Stimulated activated CD8-positive, alpha-beta memory T cell treated with anti-CD3 and anti-CD28 coated beads, Interleukin-15, amount 100 ng/mL, for 1 hour (primary cell): ENCODE measurements at places on chromosomes 6 and 20.

DNA sequence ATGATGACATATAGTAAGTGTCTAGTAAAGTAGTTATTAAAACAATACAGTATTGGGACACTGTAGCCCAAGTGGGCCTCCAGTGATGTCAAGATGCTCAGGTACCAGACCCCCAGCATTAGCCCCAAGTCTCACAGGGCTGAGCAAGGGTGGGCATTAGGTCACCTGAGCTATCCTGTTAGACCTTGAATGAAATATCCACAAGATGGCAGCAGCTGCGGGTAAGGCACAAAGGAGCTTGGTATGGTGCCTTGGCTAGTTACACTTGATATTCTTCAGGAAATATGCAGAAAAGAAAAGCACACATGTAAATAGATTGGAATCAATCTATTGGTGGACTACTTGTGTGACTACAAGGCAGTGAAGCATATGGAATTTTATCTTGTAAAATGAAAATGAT, 701.8 kb upstream of the ADGRB3 start:
- DNase-seq, result no peak

- DNase-seq, result no peak
Observed at GRCh38 chr6:134515986-134516385, 198.1 kb upstream of the SGK1 start.

GRCh38 chr20:11372876-11373790, 544.6 kb upstream of the BTBD3 start:
- DNase-seq, result no peak

- no peak for DNase-seq
Observed at GRCh38 chr6:25168637-25169036, 110.5 kb upstream of the CARMIL1 start.

GRCh38 chr6:168078943-168079405, at the start of gene FRMD1:
Gene FRMD1, minus strand, starts transcription at chr6:168079212. Its CDS starts 118 bp downstream, at chr6:168079094.
- DNase-seq, result no peak

- DNase-seq, result no peak
Observed at GRCh38 chr20:10857352-10858070, 183.7 kb upstream of the JAG1 start.

DNA sequence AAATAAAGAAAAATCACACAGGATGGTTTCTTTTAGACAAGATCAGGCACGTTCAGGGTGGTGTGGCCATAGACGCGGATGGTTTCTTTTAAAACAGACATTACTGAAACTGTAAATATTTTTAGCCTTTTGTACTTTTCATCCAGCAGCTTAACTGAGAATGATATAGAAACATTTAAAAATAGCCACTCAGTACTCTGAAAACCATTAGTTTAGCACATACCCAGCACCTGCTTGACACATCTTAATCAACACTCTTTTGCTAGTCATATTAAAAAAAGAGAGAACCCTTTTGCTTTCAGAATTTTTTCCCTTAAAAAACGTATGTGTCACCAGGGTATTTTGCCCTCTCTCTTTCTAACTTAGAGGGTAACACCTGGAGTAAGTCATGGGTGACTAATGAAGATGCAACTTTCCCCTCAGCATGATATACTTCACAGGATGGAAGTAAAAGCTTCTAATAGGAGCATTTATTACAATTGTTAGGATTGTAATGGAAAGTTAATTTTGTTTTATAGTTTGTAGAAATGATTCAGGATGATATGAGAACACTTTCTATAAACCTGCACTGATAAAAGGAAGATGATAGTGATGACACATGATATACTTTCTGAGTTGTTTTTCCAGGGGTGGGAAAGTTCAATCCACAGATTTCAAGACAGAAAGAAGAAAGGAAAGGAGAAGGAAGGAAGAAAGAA, 45.2 kb downstream of the BACH2 start:
- no peak for DNase-seq

- no peak for DNase-seq
Observed at GRCh38 chr6:129946439-129947140, 71.8 kb upstream of the L3MBTL3 start.

- DNase-seq, result no peak
Observed at GRCh38 chr6:3328145-3328544, 69.4 kb downstream of the PSMG4 start.

- no peak for DNase-seq
Observed at GRCh38 chr20:1364106-1364505, 28.7 kb downstream of the FKBP1A start.

GRCh38 chr6:26216886-26217713, 129.9 kb downstream of the HFE start:
- DNase-seq, result peak; percentile 50

DNA sequence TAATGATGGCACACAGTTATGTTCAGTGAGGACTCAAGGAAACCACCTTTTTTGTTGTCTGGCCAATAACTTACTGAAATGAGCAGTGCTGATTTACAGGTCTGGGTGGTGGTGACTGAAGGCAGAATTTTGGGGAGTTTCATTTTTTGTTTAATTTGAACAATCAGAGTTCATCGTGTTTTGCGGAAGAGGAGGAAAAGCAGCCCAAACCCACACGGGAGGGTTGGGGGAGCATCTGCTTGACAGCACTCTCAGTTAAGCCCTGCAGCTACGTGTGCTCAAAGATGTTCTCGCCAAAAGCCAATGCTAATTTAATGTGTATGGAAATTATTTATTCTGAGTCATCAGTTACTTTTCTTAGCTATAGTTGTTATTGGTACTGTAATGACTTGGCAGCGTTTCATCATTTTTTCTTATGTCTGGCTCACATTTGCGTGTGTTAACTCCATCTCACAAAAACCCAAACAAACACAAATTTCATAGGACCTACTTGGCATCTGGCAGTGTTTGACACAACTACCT, 89.2 kb downstream of the UST start:
- no peak for DNase-seq
